ENCODE measurements at places on chromosomes 3 and 15. TPM values are rescaled to one million over a fixed set of nuclear protein-coding genes. Genes with fewer than 3 reads are reported as not detected.

DNA sequence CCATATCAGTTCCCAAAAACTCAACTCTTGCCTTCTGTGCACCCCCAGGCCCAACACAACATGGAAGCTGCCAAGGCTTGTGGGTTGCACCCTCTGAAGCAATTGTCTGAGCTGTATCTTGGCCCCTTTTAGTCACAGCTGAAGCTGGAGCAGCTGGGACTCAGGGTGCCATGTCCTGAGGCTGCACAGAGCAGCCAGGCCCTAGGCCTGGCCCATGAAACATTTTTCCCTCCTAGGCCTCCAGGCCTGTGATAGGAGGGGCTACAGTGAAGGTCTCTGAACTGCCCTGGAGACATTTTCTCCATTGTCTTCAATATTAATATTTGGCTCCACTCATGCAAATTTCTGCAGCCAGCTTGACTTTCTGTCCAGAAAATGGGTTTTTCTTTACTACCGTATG, 8.1 kb upstream of the MYLK start:
- no peaks in the 10 kb centered on the region for H3K36me3 ChIP-seq
- no peak overlapping the region for H3K27ac ChIP-seq
- DNase-seq: no peak
- no peak overlapping the region for H3K4me3 ChIP-seq
- H3K4me1 ChIP-seq: no peaks in the 10 kb centered on the region

GRCh38 chr15:28191832-28192231, 92.7 kb upstream of the OCA2 start:
- H3K4me3 ChIP-seq: no peak overlapping the region
- no peaks in the 10 kb centered on the region for H3K36me3 ChIP-seq
- no peaks in the 10 kb centered on the region for H3K27me3 ChIP-seq
- no peaks in the 10 kb centered on the region for H3K4me1 ChIP-seq
- no peak overlapping the region for H3K27ac ChIP-seq
- peak; percentile 17 for DNase-seq

DNA sequence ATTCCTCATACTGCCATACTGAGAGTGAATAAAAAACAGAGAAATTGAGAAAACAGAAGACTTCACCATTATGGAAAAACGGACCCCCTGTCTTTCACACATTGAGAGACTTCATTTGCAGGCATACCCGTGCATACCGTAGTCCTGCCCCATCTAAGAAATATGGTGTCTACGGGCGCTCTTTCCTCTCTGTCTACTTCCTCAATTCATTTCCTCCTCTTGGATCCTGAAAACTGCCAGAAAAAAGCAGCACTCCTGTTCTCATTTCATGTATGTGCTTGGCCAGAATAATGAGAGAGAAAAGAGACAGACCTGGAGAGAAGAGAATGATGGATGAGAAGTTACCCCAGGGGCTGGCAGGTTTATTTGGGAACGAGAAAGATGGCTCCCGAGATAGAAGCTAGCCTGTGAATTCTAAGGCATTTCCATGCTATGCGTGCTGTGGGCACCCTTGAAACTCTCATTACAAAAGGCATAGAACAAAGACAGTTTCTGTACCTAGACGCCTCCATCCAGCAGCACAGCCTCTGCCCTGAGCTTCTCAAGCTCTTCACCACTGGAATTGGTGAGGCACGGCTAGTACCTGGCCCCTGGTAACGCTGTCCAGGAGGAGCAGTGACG, 62.5 kb upstream of the EPHB3 start:
- peaks cover 25% of the 10 kb centered on the region for H3K27me3 ChIP-seq
- no peaks in the 10 kb centered on the region for H3K4me1 ChIP-seq
- no peaks in the 10 kb centered on the region for H3K36me3 ChIP-seq
- no peak overlapping the region for H3K4me3 ChIP-seq
- no peak overlapping the region for H3K27ac ChIP-seq
- no peak for DNase-seq

- H3K27me3 ChIP-seq: no peaks in the 10 kb centered on the region
- no peaks in the 10 kb centered on the region for H3K36me3 ChIP-seq
- no peak for DNase-seq
- no peak overlapping the region for H3K27ac ChIP-seq
- H3K4me1 ChIP-seq: no peaks in the 10 kb centered on the region
Measured at GRCh38 chr3:134955874-134956273, 160.8 kb downstream of the EPHB1 start.

DNA sequence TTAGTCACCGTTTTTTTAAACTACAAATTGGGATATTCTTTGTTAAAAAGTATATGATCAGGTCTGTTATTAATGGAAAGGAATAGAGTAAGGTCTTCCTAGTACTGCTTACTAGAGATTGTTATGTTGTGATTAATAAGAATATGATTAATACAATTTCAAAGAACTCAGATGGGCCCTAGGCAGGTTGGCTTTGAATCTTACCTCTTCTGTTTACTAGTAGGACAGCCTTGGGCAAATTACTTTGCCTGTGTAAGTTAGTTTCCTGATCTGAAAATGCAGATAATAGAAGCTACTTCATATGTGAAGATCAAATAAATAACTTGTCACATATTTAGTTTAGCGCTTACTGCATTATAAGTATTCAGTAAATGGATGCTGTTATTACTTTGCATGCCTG, 6.9 kb downstream of the GFM1 start:
- no peaks in the 10 kb centered on the region for H3K4me1 ChIP-seq
- no peak overlapping the region for H3K4me3 ChIP-seq
- H3K36me3 ChIP-seq: no peaks in the 10 kb centered on the region
- H3K27me3 ChIP-seq: no peaks in the 10 kb centered on the region

DNA sequence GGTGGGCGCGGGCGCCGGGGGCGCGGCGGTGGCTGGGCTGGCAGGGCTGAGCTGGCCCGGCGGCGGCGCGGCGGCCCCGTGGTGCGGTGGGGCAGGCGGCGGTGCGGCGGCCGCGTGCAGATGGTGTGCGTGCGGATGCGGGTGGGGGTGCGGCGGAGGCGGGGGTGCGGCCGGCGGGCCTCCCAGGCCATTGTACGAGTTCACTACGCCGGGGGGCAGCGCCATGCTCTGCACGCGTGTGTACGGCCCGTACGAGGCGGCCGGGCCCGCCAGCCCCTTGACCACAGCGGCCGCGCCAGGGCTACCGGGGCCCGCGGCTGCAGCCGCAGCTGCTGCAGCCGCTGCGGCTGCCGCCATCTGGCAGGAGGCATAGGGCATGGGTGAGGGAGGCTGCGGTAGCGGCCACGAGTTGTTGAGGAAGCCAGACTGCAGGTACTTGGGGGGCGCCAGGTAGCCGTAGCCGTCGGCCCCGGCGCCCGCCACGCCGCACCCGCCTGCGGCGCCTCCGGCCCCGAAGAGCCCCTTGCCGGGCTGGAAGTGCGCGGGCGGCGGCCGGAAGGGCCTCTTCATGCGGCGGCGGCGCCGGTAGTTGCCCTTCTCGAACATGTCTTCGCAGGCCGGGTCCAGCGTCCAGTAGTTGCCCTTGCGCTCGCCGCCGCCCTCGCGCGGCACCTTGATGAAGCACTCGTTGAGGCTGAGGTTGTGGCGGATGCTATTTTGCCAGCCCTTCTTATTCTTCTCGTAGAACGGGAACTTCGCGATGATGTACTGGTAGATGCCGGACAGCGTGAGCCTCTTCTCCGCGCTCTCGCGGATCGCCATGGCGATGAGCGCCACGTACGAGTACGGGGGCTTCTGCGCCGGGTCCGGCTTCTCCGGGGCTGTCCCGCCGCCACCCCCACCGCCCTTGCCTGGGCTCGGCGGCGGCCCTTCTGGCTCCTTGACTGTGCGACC, 951 bp downstream of the FOXL2 start:
- peaks cover 40% of the 10 kb centered on the region for H3K4me1 ChIP-seq
- H3K27me3 ChIP-seq: peaks cover 100% of the 10 kb centered on the region
- no peak overlapping the region for H3K27ac ChIP-seq
- H3K36me3 ChIP-seq: no peaks in the 10 kb centered on the region
- peak overlapping the region; percentile 27 for H3K4me3 ChIP-seq
- peak; percentile 41 for DNase-seq

EXOSC7 gene
- total RNA-seq: 34.4 TPM

- no peak for DNase-seq
- no peaks in the 10 kb centered on the region for H3K4me1 ChIP-seq
- no peak overlapping the region for H3K4me3 ChIP-seq
- no peaks in the 10 kb centered on the region for H3K27me3 ChIP-seq
Measured at GRCh38 chr15:60218256-60218655, 179.5 kb downstream of the ANXA2 start.

RTP4 gene
- not detected for total RNA-seq
